Stimulated activated CD8-positive, alpha-beta memory T cell treated with anti-CD3 and anti-CD28 coated beads, Interleukin-4, amount 100 ng/mL, for 1 hour (primary cell): ENCODE measurements at places on chromosomes 13 and 19.

GRCh38 chr19:33291623-33292534 is 10.5 kb downstream of the CEBPA start:
- DNase-seq, result no peak

GRCh38 chr13:67318860-67319259 is 88.7 kb upstream of the PCDH9 start:
- DNase-seq, result no peak

GRCh38 chr19:19193926-19194325 is 1.9 kb downstream of the RFXANK start:
- no peak for DNase-seq

DNA sequence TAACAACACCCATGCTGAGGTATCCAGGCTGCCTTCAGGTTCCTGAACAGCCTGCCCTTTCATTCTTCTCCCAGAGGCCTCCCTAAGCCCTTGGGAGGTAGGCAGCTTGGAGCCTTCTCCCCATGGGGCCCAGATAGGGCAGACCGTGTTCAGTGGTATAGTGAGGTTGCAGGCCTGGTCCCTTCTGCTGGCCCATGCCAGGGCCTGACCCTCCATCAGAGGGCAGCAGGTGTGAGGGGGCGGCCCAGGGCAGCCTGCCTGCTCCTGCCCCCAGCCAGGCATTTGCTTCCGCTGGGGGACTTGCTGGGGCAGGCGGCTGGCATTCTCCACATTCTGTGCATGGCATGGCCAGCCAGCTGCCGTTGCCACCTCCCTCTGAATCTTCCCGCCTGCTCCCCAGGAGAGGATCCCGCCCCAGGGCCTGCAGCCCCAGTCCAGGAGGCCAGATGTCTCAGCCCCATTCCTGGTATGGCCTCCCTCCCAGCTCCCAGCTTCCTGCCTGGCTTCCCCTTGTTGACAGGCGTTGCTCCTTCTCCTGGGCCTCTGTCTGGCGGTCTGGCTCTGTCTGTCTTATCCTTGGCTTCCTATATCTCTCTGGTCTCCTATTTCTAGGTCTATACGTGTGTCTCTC is 8.9 kb downstream of the CIC start:
- no peak for DNase-seq

- no peak for DNase-seq
Measured at GRCh38 chr13:46507981-46508380, 45.0 kb upstream of the LRCH1 start.

- DNase-seq, result no peak
Measured at GRCh38 chr19:42397263-42398166, 7.4 kb upstream of the CNFN start.

DNA sequence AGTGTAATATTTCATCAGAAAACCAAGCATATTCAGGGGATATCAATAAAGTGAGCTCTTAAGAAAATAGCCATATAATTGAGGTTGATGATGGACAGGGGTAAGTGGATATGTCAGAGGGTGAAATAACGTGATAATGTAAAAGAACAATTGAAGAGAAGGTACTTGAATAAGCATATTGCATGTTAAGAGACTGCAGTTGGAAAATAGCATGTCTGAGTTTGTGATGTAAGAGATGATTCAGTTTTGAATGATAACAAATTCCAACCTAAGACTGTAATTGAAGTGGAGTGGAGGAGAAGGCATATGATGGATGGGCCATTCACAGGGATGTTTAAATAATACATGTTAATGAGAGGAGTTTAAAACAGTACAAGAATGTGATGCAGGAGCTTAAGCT is 1633.5 kb downstream of the SLITRK1 start:
- DNase-seq, result no peak

DNA sequence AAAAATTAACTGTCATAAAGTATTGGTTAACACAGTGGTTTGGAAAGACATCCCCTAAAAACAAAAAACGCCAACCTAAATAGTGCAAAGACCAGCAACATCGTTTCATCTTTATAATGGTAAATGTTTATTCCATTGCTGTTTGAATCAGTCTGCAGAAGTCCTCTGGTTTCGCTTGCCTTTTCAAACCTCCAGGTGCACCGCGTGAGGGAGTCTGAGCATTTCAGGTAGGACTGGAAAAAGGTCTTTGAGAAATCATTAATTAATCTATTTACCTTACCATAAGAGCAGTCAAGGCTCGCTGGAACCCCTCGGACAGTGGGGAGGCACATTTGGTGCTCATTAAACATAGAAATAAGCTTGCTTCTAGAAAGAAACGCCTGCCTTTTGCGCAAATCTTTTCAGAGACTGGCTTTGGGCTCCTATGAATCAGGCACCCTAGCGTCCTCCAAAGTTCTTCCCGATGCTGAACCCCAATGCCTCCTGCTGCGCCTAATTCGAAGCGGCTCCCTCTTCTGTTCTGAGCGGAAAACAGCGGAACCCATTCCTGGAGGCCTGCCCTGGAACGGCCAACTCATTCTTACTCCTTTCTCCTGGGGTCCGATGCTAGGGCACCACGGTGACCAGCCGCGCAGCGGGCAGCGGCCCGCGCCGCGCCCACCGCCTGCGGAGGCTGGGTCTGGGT is 951 bp upstream of the MTUS2 start:
- no peak for DNase-seq

GRCh38 chr13:59364641-59365085 is 799.1 kb downstream of the DIAPH3 start:
- no peak for DNase-seq

- DNase-seq, result no peak
Measured at GRCh38 chr13:40215311-40215710, 451.1 kb downstream of the FOXO1 start.

DNA sequence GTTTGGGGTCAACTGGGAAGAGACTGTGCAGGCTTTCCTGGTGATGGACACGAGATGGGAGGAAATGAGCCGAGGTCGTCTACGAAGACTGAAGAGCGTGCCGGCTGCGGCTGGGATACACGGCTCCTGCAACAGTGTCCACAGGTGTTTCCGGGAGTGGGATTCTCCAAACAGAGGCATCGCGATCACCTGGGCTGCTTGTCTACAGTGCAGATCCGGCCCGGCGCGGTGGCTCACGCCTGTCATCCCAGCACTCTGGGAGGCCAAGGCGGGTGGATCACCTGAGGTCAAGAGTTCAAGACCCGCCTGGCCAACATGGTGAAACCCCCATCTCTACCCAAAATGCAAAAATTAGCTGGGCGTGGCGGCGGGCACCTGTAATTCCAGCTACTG is 11.6 kb upstream of the SLC39A3 start:
- no peak for DNase-seq

DNA sequence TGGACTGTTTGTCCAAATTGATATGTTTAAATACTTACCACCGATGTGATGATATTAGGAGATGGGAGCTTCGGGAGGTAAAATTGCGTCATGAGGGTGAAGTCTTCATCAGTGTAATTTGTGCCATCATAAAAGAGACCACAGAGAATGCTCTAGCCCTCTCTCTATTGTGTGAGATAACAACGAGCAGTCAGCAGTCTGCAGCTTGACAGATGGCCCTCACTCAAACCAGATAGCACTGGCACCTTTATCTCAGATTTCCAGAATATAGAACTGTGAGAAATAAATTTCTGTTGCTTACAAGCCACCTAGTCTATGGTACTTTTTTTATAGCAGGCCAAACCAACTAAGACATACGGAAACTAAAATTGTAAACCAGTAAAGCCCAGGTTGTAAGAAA is 1718.9 kb upstream of the MIR17HG start:
- DNase-seq, result no peak

DNA sequence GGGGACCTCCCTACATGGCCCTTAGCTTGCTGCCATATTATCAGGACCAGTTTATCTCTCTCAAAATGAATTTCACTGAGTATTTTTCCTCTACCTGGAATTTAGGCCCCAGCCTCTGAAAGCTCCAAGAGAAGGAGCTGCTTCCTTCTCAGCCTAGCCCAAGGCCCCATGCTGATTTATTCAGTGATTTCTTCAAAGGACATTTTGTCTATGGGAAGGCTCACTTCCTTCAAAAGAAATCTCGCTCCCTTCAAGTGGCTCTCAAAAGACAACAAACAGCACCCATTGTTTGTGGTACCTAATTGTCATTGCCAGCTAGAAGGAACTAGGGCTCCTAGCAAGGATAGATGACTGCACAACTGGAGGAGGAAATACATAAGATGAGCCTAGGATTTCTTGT is 172.4 kb downstream of the SLC7A1 start:
- DNase-seq, result no peak

GRCh38 chr19:46737761-46738171 is 8.1 kb upstream of the FKRP start:
- DNase-seq, result no peak

DNA sequence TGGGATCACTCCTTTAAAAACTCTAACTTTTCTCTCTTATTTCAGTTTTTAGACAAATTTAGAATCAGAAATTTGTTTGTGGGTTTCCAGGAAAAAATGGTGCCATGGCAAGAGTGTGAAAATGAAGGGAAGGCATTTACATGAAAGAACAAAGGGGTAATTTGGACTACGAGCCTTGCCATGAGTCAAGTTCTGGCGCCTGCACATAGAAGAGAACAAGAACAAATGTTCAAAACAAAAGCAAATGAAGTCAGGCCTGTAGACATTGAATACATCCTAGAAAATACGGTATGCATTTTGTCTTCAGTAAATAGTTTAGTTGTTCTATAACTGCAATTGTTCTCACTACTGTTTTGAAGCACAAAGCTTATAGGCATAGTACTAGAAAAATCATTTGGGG is 1390.5 kb downstream of the EFNB2 start:
- no peak for DNase-seq

GRCh38 chr13:43924549-43925245 is 45.0 kb downstream of the LACC1 start:
- no peak for DNase-seq

GRCh38 chr13:111789011-111789410 is 277.9 kb upstream of the SOX1 start:
- DNase-seq, result no peak

GRCh38 chr19:2060884-2061494 is 9.9 kb upstream of the MKNK2 start:
- no peak for DNase-seq

GRCh38 chr19:50739914-50740426 is 16.8 kb downstream of the CLEC11A start:
- DNase-seq, result no peak

- DNase-seq, result no peak
Measured at GRCh38 chr13:48220981-48221685, 11.9 kb upstream of the ITM2B start.

DNA sequence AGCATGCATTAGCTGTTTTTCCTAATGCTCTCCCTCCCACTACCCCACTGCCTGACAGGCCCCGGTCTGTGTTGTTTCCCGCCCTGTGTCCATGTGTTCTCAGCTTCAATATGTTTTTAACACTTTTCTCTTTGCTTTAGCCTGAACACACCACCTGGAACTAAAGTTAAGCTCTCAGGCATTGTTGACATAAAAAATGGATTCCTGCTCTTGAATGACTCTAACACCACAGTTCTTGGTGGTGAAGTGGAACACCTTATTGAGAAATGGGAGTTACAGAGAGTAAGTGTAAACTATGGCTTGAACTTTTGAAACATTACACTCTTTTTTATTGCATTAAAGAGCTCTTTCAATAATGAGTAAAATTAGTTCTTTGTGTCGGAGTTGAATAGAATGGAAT is 70.1 kb downstream of the TDRD3 start:
- DNase-seq, result no peak

GRCh38 chr13:111322001-111322915 is 1.8 kb downstream of the TEX29 start:
- DNase-seq, result no peak

GRCh38 chr19:18675779-18676178 is 7.7 kb upstream of the CRTC1 start:
- DNase-seq, result no peak

DNA sequence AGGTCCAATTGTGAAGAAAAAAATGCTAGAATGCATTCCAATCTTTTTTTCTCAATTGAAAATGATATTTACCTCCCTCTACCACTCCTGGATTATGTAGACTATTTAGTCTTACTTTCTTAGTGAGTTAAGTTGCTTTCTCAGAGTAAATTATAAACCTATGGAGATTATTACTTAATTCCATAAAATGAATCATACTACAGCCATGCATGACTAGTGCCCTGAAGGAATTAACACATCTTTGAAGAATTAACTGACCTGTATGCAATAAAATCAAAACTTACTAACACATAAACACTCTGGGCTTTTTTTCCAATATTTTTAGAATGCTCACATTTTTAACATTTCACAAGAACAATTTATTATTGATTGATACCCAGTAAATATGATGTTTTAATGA is 379.4 kb upstream of the DACH1 start:
- DNase-seq, result no peak

DNA sequence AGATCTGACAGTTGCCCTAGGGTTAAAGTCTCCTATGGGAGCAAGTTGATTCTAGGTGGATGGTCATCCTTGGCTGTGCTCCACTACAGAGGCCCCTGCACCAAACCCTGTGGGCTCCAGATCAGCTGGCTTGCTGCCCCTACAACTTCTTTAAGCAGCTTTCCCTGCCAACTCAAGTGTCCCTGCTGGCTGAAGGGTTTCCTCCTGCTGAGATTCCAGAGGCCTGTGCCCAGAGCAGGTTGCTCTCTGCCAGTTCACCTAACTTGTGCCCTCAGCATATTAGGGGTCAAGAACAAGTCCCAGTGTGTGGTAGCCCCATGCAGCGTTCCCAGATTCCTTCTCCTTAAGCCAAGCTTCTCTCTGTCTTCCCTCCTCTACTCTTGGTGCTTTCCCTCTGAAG is 85.6 kb downstream of the ZMYM2 start:
- no peak for DNase-seq
